CD4-positive, alpha-beta T cell (primary cell): ENCODE measurements at places on chromosomes 12 and 14.

GRCh38 chr12:80107221-80107620, 7.9 kb downstream of the OTOGL start:
- DNase-seq, result no peak

DNA sequence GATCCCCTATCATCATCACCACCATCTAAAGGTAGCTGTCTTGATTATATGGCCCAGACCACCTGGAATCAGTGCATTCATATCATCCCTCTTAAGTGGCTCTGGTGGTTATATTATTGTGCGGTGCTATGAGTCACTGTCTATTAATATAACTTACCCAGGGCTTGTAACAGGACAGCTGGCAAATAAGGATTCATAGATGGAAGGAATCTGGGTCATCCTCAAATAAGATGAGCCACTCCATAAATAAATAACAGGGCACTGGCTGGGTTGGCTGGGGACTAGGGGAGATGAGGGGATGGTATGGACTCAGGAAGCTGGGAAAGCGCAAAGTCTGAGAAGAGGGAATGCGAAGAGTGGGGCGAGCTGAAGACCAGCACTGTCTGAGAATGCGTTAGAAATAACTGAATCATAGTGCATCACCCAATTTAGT, 216.1 kb downstream of the NUAK1 start:
- no peak for DNase-seq

DNA sequence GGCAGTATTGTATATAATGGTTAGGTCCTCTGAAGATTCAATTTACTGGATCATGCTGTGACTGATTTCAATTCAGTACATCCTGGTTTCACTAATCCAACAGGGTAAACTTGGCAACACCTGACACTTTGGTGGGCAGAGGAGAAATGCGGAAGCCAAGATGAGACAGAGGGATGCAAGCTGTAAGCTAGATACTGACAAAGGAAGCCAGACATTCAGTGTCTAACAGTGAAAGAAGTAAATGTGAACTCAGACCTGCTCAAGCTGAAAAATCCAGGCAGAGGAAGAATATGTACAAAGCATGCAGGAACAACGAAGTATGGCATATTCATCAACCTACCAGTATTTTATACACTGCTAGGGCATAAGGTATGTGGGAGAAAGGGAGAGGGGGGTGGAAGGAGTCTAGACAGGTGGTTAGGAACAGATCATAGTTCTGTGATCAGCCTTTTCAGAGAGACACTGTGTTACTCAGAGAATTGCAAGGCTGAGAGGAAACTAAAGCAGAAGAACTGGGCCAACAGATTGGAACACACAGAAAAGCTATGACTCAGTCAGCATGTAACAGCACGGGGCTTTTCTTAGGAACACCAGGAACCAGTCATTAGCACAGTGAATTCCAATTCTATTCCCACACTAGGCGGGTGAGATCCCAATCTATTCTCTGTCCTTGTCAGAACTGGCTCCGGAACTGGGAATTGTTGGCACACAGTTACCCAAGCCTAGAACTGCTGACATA, 40.3 kb downstream of the NELL2 start:
- DNase-seq, result no peak

DNA sequence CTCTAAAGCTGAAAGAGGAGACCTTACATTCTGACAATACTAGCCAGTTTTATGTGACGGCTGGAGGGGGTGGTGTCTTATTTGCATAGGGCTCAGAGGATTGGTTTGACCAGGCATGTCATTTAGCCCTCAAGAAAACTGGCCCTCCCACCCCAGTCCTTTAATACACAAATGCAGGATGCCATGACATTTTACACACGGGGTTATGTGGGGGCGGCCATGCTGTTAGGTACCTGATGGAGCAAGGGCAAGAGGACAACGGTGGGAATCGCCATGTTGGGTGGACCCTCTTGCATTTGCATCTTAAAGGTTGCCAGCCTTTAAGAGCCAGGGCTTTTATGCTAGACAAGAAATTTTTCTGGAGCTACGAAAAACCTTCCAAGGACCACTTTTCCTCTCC, 23.3 kb downstream of the MDM2 start:
- no peak for DNase-seq

DNA sequence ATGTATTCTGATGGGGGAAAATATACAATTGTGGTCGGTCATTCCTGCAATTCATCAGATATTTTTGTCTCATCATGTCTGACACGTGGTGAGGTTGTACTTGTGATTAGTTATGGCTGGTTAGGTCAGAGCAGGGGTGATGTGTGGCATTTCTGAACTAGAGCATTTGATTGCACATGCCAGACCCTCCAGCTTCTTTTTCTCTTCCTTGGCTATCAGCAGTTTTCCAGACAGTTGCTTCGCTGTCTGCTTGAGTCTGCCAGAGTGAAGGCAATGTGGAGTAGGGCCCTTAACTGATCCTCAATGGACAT, 25.9 kb downstream of the TMEM117 start:
- no peak for DNase-seq

DNA sequence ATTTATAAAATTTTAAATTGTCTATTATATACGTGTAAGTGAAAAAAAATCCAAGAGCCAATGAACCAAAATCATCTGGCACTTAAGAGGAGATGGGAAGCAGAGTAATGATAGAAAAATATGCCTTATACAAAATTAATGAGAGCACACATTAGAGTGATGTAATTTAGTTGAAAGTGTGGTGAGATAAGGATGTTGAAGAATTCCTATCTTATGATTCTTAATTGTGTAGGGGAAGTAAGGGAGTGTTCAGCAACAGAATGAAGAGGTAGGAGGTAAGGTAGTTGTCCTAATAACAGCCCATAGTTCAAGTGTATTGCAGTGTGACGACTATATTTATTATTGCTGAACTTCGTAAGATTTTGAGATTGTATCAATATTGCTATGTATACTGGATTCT, 843.4 kb upstream of the FLRT2 start:
- no peak for DNase-seq

GRCh38 chr14:21309238-21309636, 29.4 kb downstream of the RPGRIP1 start:
- no peak for DNase-seq

DNA sequence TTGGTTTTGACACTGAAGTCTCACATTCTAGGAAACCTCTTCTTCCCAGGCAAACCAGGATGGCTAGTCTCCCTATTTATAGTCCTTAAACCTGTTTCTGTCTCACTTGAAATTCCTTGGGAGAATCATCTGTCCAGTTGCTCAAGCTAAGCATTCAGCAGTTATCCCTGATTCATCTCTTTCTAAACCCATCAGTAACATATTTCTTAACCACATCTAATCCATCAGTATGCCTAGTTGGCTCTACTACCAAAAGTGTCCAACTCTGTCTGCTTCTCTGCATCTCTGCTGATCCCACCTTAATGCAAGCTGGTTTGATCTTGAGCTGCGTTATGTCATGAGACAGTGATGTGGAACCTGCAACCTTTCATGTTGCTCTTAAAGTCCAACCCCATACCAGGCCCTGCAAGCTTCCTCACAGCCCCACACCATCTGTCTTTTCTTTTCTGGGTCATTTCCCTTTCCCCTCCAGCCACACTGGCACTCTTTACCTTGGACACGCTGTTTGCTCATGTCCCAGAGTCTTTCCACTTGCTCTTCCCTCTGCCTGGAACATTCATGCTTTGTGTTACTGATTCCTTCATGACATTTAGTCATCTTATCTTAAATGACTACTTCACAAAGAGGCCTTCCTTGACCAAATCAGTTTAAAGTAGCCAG, 380.8 kb upstream of the RGS6 start:
- no peak for DNase-seq

DNA sequence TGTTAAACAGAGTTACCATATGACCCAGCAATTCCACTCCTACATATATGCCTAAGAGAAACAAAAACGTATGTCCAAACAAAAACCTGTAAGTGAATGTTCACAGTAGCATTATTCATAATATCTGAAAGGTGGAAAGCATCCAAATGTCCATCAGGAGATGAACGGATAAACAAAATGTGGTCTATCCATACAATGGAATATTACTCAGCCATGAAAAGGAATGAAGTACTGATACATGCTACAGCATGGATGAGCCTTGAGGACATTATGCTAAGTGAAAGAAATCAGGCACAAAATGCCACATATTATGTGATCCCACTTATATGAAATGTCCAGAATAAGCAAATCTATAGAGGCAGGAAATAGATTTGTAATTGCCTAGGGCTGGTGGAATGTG, 16.8 kb downstream of the MOK start:
- no peak for DNase-seq

- DNase-seq, result no peak
Observed at GRCh38 chr12:64821116-64821630, 3.3 kb upstream of the TBC1D30 start.

DNA sequence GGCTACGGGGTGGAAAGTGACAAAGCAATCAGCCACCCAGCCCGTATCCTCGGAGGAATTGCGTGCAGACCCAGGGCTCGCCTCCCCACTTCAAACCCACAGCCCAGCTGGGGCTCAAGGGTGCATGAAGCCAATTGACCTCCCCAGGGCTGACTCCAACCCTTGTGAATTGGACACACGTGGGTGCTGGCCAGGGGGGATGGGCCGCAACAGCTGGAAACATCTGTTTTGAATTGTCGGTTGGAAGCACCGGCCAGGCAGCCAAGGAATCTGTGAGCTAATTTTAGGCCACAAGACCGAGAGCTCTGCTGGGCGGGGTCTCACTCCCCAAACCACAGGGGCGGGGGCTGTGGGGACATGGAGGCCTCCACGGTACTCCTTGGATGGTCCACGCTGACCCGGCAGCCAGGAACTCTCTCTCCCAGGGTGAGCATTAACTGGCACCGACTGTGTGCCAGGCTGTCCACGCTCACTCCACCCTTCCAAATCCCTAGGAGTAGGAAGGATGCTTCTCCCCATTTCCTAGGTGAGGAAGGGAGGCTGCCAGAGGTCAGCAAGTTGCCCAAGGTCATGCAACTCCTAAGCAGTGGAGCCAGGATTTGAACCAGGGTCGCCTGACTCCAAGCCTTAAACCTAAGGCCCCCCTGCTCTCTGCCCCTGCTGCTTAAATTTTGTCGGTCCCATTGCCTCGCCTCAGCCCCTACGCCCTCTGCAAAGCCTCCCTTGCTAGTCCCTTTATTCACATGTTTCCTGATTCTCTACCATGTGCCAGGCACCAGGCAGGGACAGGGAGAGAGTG, 11.9 kb upstream of the TMEM119 start:
- no peak for DNase-seq

DNA sequence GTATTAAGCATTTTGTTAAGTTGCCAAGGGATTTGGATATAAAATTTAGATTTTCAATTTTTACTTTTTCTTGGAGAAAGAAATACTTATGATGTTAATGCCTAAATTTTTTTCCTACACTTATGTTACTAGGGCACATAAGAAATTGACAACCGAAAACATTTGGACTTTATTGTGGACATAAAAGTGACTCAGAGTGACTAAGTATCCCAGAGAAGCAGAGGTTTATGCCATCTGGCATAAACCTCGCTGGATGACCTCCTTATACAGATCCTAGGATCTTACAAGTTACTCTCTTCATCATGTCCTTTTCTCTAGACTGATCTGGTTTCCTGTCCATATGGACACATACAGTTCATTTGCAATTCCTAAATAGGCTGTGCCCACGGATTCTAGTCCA, 89.8 kb downstream of the RERG start:
- DNase-seq, result no peak

- DNase-seq, result no peak
Observed at GRCh38 chr12:51744235-51744634, 104.3 kb downstream of the FIGNL2 start.

GRCh38 chr12:69099201-69099837, 140.1 kb upstream of the CPSF6 start:
- no peak for DNase-seq

GRCh38 chr14:91361233-91361811, 56.3 kb downstream of the CCDC88C start:
- DNase-seq, result no peak

GRCh38 chr12:120936197-120936596, 32.0 kb upstream of the SPPL3 start:
- DNase-seq, result no peak

- DNase-seq, result no peak
Observed at GRCh38 chr12:115934046-115934445, 343.4 kb downstream of the MED13L start.

- no peak for DNase-seq
Observed at GRCh38 chr12:93957870-93958269, 190.5 kb upstream of the PLXNC1 start.

DNA sequence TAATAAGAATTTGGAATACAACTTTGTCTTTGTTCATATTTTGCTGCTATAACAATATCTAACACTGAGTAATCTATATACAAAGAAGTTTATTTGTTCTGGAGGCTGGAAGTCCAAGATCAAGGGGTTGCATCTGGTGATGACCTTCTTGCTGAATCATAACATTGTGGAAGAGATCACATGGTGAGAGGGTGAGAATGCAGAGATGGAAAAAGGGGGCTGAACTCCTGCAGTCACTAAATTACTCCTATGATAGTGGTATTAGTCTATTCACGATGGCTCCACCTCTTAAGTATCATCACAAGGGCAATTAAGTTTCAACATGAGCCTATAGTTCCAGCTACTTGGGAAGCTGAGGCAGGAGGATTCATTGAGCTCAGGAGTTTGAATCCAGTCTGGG, 4.5 kb upstream of the AKAP6 start:
- DNase-seq, result no peak

- no peak for DNase-seq
Observed at GRCh38 chr12:39852346-39852745, 232.7 kb upstream of the ABCD2 start.

DNA sequence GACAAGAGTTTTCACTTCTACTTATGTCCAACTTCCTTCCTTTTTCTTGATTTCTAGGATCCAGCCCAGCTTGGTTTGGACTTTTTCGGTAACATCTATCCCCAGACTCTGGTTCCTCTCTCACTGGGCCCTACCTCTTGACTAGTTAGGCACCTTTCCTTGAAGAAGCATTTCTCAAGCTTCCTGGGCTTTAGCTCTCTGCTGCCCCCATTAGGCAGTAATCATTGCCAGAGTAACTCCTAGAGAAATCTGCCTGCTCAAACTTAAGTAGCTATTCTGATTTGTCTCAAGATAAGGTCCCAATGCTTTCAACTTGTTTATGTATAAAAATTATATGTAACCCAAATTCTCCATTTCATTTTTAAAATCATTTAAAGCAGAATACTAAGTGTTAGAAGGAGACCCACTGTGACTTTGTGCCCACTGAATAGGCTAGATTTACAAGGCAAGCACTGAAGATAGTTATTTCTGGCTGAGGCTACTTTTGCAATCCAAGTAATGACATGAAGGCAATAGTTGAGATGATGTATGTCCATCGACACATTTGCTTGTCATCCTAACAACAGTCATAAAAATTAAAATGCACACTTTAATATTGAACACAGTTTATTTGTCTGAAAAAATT, 275.0 kb upstream of the G2E3 start:
- no peak for DNase-seq

DNA sequence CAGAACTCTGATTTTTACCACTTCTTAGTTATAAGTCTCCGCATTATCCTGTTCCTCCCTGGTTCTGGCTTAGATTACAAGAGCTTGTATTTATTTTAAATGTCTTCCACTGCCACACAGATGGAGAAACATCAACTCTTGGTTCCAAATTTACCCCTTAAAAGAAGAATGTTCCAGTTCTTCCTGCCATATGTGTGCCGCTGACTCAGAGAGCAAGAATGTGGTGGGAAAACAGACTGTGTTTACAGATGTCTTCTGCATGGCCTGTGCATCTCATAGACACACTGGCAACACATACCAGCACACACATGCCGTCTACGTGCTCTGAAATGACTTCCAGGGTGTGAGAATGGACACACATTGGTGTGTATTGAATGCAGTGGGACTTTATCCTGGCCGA, 383.0 kb downstream of the LRIG3 start:
- no peak for DNase-seq
